ENCODE measurements at places on chromosomes 16 and 17.

DNA sequence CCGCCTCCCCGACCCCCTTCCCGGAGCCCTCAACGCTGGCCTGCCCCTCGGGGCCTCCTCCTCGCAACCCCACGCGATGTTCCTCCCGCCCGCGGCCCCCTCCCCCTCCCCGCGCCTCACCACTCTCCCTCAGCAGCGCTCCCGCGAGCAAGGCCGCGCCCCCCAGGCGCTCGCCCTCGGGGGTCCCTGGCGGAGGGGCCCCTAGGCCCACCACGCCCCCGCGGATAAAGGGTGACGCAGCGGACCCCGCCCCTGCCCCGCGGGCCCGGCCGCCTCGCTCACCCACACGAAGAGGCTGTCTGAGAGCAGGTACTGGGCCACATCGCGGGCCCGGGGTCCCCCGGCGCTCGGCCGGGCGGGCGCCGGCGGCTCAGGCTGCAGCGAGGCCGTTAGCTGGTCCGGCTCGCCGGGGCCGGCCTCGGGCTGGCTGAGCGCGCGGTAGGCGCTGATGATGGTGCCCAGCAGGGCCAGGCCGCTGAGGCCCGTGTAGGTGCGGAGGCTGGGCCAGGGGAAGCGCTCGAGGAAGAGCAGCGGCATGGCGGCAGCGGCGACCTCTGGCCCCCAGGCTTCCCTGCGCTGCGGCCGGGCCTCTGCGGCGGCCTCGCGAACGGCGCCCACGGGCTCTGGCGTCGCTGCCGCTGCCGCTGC is 430 bp downstream of the AMFR start:
- no peak for DNase-seq

DNA sequence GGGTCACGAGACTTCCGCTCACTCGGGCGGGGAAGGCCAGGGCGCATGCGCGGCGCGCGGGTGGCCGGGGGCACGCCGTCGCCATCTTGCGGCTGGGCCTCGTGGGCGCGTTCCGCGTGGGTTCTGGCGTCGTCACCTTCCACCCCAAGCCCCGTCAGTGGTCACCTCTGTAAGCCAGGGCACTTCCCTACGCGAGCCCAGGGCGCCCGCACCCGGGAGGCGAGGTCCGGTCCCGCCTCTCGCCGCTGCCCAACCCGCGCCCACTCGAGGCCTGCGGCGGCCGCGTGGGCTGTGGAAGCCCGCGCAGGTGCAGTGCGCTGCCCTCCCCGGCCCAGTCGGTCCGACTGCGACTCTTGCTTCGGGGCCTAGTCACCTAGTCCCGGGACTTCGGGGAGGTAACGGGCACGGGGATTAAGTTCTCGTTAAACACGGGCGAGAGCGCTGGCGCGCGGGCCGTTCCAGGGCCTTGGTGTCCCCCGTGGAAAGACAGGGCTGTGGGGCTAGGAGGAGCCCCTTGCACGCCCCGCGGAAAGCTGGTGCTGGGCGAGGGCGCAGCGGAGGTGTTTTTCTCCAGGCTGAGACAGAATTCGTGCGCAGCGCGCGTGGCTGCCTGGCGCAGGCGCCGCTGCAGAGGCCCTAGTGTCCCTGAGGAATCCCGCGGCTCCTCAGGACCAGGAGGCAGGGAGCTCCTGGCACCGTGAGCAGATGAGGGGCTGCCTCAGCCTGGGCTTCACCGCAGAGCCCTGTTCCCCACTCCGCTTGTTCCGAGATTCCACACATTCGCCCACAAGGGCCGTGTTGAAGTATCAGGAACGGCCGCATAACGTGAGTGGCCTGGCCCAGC is 472 bp upstream of the ARHGDIA start:
- DNase-seq, result no peak

DNA sequence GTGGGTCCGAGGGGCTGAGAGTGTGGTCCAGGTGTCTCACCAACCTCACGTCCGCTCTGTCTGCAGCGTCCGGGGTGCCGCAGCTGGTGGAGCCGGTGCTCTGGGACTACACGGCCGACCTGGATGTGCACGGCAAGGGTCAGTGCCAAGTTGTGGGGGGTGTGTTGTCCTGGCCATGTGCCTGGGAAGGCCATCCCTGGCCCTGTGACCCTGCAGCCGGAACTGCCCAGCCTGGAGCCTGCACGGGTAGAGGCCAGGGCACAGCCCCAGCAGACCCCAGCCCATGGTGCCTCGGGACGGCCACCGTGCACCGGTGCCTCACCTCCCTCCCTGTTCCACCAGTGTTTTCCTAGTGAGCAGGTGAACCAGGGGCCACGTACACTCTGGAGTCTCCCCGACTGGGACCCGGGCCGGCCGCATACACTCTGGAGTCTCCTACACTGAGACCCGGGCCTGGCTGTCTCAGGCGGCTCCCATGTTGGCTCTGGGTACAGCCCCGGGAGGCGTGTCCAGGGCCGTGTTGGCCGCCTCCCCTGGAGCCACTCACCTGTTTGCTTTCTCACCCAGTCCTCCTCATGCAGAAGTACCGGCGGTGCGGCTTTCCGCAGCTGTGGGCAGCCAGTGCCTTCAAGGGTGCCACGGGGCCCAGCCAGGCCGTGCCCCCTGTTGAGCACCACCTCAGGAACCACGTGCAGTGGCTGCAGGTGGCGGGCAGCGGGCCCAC is 13.8 kb downstream of the CYBC1 start:
- no peak for DNase-seq

DNA sequence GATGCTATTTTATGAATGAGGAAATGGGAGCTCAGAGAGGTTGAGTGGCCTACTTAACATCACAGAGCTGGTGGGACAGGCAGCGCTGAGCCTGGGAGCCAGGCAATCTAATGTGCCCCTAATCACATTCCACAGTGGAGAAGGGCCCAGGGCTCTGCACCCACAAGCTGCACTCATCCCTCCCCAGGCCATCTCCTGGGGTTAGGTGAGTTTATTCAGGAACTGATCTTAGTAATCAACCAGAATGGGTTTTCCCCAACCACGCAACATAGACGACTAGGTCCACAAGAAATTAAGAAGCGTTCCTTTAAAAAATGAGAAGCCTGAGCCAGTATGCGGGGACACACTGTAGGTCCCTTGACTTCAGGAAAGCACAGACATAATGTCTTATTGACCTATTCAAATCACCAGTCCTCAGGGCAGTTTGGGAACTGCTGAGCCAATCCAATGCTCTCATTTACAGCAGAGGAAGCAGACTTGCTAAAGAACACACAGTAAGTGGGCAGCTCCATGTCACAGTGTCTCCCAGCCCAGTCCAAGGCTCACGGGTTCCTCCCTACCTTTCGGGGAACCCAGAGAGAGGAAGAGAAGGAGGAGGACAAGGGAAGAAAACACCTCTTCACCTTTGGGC is 2.3 kb downstream of the MPP3 start:
- DNase-seq, result no peak

- no peak for DNase-seq
Measured at GRCh38 chr16:3254309-3254708, 2.1 kb downstream of the MEFV start.

DNA sequence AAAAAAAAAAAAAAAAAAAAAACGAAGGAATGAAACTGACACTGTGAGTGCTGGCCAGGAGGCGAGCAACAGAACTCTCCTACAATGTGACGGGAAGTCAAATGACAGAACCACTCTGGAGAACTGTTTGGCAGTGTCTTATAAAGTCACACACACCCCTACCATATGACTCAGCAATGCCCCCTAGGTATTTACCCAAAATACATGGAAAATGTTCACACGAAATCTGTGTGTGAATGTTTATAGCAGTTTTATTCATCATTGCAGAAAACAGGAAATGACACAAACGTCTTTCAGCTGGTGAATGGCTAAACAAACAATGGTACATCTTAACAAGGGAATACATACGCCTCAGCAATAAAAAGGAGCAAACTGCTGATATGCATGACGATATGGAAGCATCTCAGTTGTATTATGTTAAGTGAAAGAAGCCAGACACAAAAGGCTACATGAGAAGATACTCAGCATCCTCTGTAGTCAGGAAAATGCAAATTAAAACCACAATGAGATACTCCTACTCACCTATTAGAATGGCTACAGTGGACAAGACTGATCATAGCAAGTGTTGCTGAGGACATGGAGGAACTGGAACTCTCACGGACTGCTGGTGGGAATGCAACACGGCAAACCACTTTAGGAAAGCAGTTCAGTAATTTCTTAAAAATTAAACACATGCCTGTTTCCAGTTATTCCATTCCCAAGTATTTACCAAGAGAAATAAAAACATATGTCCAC is 74.7 kb downstream of the TBC1D16 start:
- no peak for DNase-seq

DNA sequence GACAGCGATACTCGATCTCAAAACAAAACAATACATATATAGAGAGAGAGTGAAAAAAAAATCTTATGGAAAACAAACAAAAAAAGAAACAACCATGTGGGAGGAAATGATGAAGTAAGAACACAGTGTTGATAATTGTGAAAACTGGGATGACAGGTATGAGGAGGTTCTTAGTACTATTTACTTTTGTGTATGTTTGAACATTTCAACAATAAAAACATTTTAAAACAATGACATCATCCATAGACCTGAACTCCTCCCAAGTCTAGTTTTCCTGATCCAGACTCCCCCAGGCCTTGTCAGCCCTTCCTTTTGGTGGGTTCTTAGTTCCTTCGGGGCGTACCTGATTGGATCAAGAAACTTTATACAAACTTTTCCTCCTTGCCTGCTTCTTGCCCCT is 51.7 kb downstream of the CCDC42 start:
- DNase-seq, result no peak

DNA sequence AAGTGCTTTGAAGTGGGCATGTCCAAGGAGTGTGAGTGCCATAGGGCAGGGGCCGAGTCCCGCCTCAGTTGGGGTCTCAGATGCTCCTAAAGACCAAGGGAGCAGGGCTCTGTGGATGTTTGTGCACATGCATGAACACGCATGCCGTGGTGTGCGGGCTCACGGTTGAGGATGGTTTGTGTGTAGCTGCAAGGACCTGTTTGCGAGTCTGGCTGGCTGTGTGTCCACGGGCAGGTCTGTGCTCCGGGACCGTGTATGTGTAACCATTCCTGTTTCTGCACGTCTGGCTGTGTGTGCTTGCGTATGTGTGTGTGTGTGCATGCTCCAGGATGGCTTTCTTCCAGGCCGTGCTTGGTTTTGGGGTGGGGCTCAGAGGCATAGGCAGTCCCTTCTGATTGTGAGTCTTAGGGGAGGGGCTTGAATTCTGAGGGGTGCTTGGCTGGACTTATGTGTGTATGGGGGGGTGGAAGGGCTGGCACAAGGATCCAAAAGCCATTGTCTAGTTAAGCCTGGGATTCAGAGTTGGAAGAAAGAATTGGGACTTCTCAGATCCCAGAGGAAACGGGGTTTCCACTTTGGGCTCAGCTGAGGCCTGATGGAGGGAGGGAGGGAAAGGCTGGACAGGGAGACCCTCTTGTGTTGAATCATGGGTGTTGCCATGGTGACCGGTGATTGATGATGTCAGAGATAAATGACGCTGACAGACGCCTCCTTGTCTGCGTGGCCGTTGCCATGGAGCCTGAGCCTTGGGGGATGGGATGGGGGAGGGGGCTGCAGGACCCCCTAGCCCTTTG is 14.4 kb downstream of the GJD3 start:
- no peak for DNase-seq

- DNase-seq, result no peak
Measured at GRCh38 chr17:69643686-69644085, 229.2 kb downstream of the MAP2K6 start.

DNA sequence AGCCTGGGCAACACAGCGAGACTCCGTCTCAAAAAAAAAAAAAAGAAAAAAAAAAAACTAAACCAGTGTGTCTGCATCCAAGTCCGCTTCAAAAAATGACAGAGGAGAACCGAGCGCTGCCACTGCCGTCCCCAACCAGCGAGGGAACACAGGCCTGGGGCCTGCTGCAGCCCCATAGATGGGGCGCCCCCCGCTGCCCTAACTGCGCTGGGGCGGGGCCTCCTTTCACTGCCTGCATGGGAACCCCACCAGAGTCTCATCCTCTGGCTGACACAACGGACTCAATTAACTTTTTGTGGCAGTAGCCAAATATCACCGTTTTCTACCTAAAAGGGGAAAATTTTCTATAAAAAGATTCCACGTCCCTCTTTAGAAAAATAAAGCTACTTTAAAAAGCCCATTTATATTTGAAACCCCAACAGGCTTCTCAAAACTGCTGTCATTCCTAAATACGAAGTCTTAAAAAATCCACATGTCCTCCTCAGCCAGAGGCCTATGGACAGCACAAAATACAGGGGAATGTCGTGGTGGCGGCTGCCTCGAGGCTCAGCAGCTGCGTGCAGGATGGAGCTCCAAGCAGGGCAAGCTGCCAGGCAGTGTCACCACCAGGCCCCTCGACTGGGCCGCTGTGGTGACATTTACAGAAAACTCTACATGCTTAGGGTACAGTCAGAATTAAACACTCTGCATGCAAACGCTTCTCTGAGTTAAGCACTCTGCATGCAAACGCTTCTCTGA is 30.3 kb downstream of the KLHDC4 start:
- DNase-seq, result no peak

DNA sequence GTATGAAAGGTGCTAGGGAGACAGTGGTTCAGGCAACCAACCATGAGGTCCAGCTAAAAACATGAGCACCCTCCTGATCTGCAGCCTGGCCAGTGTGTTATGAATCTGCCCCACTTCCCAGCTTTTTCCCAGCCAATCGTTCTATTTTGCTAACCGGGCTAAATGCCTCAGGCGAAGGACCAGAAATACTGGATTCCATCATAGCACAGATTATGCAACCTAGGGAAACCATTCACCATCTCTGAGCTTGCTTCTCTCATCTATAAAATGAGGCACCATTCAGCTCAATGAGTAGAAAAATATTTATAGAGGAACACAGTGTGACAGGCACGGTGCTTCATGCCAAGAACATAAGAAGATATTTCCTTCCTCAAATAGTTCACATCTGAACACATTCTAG is 45.2 kb upstream of the NUDT7 start:
- DNase-seq, result no peak

DNA sequence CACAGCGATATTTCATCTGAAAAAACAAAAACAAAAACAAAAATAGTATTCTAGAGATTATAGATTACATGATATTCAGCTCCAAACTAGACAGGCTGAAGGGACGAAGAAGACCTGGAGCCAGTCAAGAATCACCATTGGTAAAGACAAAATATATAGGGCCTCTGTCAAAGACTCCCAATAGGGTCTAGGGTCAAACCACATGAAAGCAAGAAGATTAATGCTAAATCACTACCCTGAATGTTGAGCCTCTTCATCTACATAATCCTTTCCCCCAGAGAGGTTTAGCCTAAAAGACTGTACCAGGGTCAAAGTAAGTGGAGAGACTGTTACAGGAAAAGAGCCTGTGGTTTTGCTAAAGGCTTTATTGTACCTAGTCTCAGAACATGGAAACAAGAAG is 10.8 kb upstream of the NME1 start:
- no peak for DNase-seq

GRCh38 chr16:46743232-46743719 is 4.9 kb downstream of the MYLK3 start:
- no peak for DNase-seq

DNA sequence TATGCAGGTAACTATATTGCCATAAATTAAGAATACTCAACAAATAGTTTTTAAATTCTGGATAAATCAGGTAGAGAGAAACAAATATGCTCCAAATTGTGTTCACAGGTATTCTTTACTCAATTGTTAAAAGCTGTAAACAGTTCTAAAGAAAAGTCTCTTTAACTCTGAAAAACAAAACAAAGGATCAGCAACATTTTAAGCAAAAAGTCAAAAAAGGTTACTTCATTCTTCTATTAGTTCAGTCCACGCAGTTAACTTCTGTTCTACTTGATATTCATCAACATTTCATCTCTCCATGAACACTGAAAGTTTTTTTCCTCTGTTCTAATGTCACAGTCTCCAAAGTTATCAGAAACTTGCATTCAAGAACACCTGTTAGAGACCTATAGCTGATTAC is 47.9 kb downstream of the SCPEP1 start:
- no peak for DNase-seq

All from DMS 273 treated with DMSO at 0.1 percent for 48 hours (cell line).